ENCODE measurements at places on chromosomes 13 and 19.

- DNase-seq: no peak
These were observed 6.8 kb downstream of the UPF3A start for GRCh38 chr13:114288157-114288591.

GRCh38 chr19:13036366-13036976 is 41.2 kb downstream of the NFIX start:
- DNase-seq: no peak

DNA sequence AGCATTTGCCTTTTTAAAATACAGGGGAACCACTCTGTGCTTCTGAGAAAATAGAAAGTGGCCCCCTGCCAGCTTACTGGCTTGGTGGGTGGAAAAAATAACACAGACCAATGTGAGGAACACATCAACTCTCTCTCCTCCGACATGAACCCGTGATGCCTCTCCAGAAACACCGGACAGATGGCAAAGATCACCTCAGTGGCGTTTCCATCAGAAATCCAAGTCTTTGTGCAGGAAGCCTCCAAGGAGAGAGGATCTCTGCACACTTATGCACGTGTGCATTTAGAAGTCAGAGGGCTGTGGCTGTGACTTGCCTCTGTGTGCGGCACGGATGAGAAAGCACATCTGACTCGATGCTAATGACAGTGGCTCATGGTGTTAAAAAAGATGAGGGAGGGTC is 112.3 kb upstream of the KLF12 start:
- DNase-seq: no peak

DNA sequence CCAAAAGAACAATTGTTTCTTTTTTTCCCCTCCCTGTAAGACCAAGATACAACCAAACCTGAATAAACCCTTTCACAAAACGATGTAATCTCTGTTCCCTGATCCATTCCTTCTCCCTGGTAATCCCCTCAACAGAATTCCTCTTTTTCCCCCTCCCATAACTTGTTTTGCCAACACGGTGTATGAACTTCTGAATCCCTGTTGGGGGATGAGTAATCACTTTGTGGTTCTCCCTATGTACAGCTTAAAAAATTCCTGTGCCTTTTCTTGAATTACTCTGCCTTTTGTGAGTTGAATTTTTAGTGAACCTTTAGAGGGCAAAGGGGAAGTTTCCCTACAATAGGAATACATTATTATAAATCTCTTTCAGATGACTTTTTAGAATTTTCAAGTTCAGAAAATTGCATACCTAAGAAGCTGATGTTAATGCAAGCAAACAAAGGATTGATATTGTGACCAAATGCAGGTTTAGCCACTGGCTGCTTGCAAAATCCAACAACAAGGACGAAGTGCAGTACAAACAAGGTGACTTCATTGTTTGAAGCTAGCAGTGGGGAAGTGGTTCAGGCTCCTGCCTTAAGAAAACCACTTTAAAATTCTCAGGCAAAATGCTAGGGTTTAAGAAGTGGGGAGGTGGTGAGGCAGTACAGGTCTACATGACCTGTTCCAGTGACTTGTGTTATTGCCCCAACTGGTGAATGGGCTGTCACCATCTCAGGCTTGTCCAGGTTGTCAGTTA is 15.0 kb upstream of the EPSTI1 start:
- no peak for DNase-seq

DNA sequence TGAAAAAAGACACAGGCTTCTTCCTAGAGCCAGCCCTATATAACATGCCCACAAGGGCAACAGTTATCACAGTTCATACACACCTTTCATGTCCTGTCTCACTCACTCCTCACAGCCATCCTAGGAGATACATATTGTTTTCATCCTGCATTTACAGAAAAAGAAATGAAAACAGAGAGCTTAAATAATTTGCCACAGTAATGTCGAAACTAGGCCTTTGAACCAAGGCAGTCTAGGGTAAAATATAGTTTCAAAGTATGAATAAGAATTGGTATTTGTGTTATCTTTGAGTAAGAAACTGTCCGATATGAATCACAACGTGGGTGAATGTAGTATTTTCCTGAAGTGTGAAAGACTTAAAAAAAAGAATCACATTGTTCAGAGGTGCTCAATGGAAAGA is 26.8 kb downstream of the CLDN10 start:
- no peak for DNase-seq

DNA sequence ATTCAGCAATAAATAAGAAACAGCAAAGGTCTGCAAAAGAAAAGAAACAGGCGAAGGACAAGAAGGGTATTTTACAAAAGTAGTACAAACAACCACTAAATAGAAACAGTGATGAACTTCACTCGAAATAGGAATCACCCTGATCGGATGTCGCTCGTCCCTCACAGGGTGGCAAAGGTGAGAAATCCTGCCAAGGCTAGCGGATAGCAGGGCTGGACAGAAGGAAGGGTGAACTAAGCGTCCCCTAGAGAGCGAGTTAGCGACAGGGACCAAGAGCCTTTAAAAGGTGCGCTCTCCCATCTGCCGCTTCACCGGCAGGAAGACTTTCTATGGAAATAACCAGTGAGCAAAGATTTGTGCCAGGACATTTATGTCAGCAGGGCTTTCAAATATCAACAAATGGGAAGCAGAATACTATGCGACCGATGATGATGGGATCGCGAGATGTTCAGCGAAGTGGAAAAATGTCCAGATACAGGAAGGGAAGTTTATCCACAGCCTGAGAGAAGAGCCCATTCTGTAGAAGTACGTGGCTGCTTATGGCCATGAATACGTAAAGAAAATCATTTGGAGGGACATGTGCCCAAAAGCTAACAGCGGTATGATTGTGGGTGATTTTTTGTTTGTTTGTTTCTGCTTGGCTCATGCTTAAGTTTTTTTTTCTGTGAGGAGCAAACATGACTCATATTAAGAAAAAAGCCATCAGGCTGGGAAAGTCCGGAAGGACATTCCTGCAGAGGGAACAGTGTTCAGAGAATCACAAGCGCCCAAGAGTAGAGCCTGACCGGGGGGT is 18.9 kb downstream of the ELAVL1 start:
- no peak for DNase-seq

DNA sequence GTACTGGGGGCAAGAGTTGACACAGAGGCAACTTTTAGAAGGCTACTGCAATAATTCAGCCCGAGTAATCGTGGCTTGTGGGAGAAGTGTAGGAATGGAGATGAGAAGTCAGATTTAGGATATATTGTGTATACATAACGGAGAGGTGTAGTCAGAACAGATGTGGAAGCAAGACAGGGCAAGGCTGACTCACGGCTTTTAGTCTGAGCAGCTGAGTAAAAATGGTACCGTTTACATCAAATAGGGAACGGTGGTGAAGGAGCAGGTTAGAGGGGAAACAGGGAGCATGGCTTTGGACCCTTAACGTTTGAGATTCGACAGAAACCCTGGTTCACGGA is 796 bp upstream of the LSM14A start:
- peak; percentile 40 for DNase-seq

- DNase-seq: no peak
These were observed 249.5 kb upstream of the TSHZ3 start for GRCh38 chr19:31598730-31599238.

Measured in stimulated activated CD4-positive, alpha-beta T cell treated with anti-CD3 and anti-CD28 coated beads, Interleukin-12 subunit alpha, Interleukin-12 subunit beta, amount 100 ng/mL, for 4 hours (primary cell).